Natural killer cell (primary cell): ENCODE measurements at places on chromosomes 12 and 14. TPM values are rescaled to one million over a fixed set of nuclear protein-coding genes. Genes with fewer than 3 reads are reported as not detected.

DNA sequence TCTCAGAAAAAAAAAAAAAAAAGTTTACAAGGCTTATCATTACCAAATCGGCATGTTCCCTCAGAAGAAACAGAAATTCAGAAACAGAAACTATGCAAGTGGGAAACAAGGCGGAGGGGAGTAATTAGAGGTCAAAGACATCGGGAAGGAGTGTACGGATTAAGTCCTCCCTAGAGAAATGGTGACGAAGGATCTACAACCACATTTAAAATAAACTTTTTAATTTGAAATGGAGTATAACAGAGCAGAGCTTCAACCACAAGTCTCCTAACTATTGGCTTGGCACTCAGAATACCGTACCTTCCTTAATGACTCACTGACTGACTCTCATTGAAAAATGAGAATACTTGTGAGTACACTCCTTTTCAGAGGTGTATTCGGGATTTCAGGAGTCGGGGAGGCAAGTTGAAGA lies 908 bp downstream of the ENTPD5 start:
- H3K36me3 ChIP-seq, result no peaks in the 10 kb centered on the region
- no peaks in the 10 kb centered on the region for H3K27me3 ChIP-seq
- DNase-seq, result peak; percentile 53

- H3K36me3 ChIP-seq, result no peaks in the 10 kb centered on the region
- H3K4me3 ChIP-seq, result no peak overlapping the region
- no peak overlapping the region for H3K27ac ChIP-seq
- no peak for DNase-seq
- H3K27me3 ChIP-seq, result no peaks in the 10 kb centered on the region
Measured at GRCh38 chr12:13435235-13435933, 238.9 kb downstream of the EMP1 start.

GRCh38 chr12:88650715-88651114 lies 70.4 kb upstream of the KITLG start:
- no peaks in the 10 kb centered on the region for H3K36me3 ChIP-seq
- no peak for DNase-seq
- no peaks in the 10 kb centered on the region for H3K4me1 ChIP-seq
- H3K4me3 ChIP-seq, result no peak overlapping the region
- no peak overlapping the region for H3K27ac ChIP-seq

- no peak within 1 kb of the TSS for H3K27ac ChIP-seq
- no peaks in the 10 kb centered on the region for H3K27me3 ChIP-seq
- no peaks in the 10 kb centered on the region for H3K4me1 ChIP-seq
- no peaks in the 10 kb centered on the region for H3K36me3 ChIP-seq
Measured at GRCh38 chr12:52320784-52321400, at the start of gene KRT83. Gene KRT83, minus strand, starts transcription at chr12:52321398. Its CDS starts 63 bp downstream, at chr12:52321335.

- H3K4me3 ChIP-seq, result no peak overlapping the region
- peaks cover 7% of the 10 kb centered on the region for H3K4me1 ChIP-seq
- DNase-seq, result no peak
- peaks cover 3% of the 10 kb centered on the region for H3K27me3 ChIP-seq
- no peak overlapping the region for H3K27ac ChIP-seq
Measured at GRCh38 chr14:64825509-64825908, 54.2 kb downstream of the SPTB start.

- H3K36me3 ChIP-seq, result no peaks in the 10 kb centered on the region
- H3K27ac ChIP-seq, result no peak overlapping the region
- DNase-seq, result no peak
- no peak overlapping the region for H3K4me3 ChIP-seq
Measured at GRCh38 chr12:77042833-77043232, 22.5 kb downstream of the E2F7 start.

DNA sequence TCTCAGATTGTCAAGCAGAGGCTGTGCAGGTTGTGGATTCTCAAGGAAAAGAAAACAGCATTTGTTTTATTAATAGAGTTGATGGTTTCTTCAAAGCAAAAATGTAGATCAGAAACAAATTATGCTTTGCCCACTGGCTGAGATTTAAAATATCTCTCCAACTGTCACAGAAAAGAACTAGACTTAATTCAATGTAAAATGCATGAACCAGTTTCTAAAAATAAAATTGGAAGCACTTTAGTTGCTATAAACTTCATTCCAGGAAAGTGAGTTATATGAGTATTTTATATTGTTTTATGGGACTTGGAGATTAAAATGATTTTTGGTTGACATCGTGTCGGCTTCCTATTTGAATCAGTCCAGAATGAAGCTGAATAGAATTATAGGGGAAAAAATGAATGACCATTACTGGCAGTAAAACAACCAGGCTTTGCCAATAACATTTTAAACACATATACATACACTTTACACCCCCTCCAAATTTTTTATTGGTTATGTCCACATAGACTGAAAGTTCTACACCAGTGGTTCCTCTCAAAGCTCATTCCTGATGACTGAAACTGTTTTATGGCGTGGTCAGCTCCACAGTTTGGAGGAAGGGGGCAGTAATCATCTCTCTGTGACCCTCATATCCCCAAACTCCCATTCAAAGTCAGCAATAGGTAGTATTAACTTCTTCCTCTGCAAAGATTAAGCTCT lies 55.5 kb upstream of the DAAM1 start:
- H3K4me3 ChIP-seq, result no peak overlapping the region
- H3K4me1 ChIP-seq, result no peaks in the 10 kb centered on the region
- DNase-seq, result no peak
- no peak overlapping the region for H3K27ac ChIP-seq
- H3K36me3 ChIP-seq, result no peaks in the 10 kb centered on the region

GRCh38 chr12:19088606-19089005 lies 40.9 kb upstream of the PLEKHA5 start:
- H3K27ac ChIP-seq, result no peak overlapping the region
- H3K36me3 ChIP-seq, result no peaks in the 10 kb centered on the region
- no peak for DNase-seq

GRCh38 chr14:99215277-99215676 lies 56.7 kb downstream of the BCL11B start:
- no peak overlapping the region for H3K4me3 ChIP-seq
- no peaks in the 10 kb centered on the region for H3K27me3 ChIP-seq
- DNase-seq, result no peak
- H3K27ac ChIP-seq, result no peak overlapping the region

DNA sequence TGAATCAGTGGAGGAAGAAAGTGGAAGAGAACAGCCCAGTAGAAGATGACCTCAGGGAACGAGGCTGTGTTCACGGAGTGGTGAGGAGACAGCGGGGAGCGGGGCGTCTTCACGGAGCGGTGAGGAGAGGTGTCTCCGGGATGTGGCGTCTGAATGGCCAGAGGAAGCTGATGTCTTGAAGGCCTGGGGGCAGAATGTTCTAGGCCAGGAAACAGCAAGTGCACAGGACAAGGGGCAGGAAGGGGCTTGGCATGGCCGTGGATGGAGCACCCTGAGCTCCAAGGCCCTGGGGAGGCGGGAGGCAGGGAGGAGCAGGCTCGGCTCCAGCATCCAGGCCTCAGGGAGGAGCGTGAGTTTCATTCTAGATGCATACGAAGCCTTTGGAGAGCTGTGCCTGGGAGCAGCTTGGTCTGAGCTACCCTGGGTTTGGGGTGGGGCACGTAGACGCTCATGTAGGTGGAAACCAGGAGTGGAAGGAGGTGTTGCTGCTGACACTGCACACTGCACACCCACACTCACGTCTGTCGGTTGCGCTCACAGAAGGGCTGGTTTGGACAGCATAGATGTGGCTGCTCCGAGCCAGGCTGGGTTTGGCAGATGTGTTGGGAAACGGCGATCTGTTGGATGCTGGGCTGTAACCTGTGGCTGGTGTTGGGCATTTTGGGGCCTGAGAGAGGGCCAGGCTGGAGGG lies 131.6 kb downstream of the ADGRD1 start:
- H3K4me1 ChIP-seq, result no peaks in the 10 kb centered on the region
- no peaks in the 10 kb centered on the region for H3K36me3 ChIP-seq
- H3K27me3 ChIP-seq, result no peaks in the 10 kb centered on the region
- H3K27ac ChIP-seq, result no peak overlapping the region
- H3K4me3 ChIP-seq, result no peak overlapping the region
- DNase-seq, result no peak

DNA sequence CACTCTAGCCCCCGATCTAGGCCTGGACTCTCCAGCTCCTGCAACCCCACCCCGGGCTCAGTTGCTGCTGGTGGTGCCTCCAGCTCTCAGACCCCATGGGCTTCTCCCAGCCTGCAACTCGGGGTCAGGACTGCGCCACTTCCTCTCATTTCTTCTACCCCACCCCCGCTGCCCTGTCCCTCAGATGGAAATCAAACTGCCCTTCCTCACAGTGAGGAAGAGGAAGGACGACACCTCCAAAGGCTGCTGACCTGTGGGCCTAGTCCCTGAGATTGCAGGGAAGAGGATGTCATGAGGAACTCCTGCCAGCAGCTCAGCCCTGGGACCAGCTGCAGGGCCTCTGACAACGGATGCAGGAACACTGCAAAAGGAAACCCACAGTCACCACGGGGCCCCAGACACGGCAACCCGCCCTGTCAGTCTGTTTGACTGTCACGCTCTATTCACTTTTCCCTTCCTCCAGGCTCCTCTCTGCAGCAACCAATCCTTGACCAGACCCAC lies 29.3 kb upstream of the PNMA1 start:
- H3K27ac ChIP-seq, result peak overlapping the region; percentile 84
- peaks cover 99% of the 10 kb centered on the region for H3K4me1 ChIP-seq
- H3K27me3 ChIP-seq, result no peaks in the 10 kb centered on the region
- DNase-seq, result no peak

DNA sequence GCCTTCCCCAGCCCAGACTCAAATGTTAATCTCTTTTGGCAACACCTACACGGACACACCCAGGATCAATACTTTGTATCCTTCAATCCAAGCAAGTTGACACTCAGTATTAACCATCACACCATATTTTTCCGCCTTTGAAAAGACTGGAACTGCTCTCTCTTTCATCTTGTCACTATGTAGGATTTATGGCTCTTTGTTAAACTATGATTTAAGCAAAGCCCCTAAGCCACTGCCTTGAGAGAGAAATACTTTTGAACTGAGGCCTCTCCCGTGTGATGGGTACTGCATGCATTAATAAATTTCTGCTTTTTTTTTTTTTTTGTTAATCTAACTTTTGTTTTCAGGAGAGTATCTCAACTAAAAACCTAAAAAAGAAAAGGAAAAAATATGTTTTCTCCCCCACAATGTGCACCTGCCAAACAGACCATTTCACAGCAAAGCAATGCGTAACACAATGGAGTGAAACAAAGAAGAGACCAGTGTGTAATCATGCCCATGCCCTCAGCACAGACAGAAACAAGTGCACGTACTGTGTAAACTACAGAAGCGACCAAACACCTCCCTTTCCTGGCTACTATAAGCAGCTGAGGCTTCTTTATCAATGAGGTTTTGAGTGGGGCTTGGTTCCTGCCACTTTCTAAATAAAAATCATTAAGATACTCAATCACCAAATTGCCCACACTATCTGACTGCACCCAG lies 28.3 kb upstream of the ETFBKMT start:
- H3K36me3 ChIP-seq, result no peaks in the 10 kb centered on the region
- no peaks in the 10 kb centered on the region for H3K27me3 ChIP-seq
- H3K4me3 ChIP-seq, result no peak overlapping the region
- no peak overlapping the region for H3K27ac ChIP-seq

DNA sequence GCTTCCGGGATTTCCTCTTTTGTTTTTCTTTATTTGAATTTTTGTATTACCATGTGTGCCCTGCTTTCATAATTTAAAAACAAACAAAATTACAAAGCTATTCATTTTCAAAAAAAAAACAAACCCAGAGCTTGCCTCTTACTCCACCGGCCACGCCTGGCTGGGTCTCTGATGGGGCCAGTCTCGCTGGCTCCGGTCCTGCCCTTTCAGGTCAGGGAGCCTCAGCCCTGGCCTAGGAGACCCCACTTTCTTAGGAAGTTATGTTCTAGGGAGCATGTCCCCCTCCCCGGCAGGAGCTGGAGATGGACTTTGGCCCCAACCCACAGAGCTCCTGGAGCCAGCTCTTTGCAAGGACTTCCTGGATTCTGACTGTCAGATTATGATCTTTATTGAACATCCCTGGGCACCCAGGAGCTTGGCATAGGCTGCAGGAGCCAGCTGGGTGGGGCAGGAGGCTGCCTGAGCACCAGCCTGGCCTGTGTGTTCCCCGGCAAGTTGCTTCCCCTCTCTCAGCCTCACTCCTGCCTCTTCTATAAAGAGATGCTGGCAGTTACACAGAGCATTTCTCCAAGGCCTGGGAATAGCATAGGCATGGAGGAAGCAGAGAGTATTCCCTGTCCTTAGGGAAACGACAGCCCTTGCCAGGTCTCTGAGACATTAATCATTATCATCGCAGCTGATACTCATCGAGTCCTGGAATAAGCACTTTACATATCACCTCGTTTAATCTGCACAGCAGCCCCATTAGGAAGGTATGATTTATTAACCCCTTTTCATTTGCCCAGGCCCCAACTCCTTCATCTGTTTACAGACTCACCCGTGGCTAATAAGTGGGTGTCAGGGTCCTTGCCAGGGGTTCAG lies 3.5 kb downstream of the DEGS2 start:
- no peak overlapping the region for H3K27ac ChIP-seq
- DNase-seq, result no peak
- peaks cover 7% of the 10 kb centered on the region for H3K27me3 ChIP-seq

- no peak for DNase-seq
- H3K27me3 ChIP-seq, result no peaks in the 10 kb centered on the region
- H3K4me1 ChIP-seq, result peaks cover 9% of the 10 kb centered on the region
- no peak overlapping the region for H3K4me3 ChIP-seq
- H3K36me3 ChIP-seq, result no peaks in the 10 kb centered on the region
- no peak overlapping the region for H3K27ac ChIP-seq
Measured at GRCh38 chr14:57266065-57266464, 2.6 kb downstream of the EXOC5 start.

DNA sequence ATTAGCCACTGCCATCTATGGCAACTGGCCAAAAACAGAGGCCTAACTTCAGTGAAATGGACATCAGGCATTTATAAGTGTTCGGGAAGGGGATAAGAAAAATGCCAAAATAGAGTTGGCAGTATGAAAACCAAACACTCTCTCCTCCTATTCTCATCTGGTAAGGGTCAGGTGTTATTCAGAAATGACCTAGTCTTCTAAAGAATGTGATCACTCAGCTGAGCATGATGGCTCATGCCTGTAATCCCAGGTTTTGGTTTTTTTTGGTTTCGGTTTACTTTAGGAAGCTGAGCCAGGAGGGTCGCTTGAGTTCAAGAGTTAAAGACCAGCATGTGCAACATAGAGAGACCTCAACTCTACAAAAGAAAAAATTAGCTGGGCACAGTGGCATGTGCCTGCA lies 170.3 kb downstream of the GRIN2B start:
- no peak for DNase-seq
- H3K27ac ChIP-seq, result no peak overlapping the region
- H3K4me3 ChIP-seq, result no peak overlapping the region
- no peaks in the 10 kb centered on the region for H3K36me3 ChIP-seq
- H3K4me1 ChIP-seq, result no peaks in the 10 kb centered on the region
- no peaks in the 10 kb centered on the region for H3K27me3 ChIP-seq

DNA sequence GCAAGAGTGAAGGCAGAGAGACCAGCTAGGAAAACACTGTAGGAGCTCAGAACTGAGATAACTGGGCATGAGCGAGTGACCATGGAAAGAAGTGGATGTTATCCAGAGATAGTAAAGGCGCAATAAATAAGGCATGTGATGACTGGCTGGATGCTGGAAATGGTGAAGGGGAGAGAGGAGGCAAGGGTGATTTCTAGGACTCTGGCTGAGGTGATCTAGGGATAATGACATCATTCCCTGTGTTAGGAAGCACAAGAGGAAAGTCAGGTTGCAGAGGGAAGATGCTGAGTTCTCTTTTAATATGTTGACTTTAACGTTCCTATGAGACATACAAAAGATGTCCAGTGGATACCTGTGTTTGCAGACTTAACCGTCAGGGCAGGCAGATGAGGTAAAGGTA lies 78.7 kb downstream of the C12orf56 start:
- no peaks in the 10 kb centered on the region for H3K27me3 ChIP-seq
- no peaks in the 10 kb centered on the region for H3K4me1 ChIP-seq
- H3K36me3 ChIP-seq, result no peaks in the 10 kb centered on the region
- no peak overlapping the region for H3K27ac ChIP-seq
- H3K4me3 ChIP-seq, result no peak overlapping the region

HOTAIR gene
- not detected for total RNA-seq

ASCL1 gene
- not detected for total RNA-seq

TAS2R42 gene
- total RNA-seq, result not detected

BCL2L2 gene
- total RNA-seq, result 25.3 TPM
